ENCODE measurements at places on chromosomes 3 and 15. TPM values are rescaled to one million over a fixed set of nuclear protein-coding genes. Genes with fewer than 3 reads are reported as not detected.

The MLF1 gene
- total RNA-seq = 13.7 TPM

The OR5K2 gene
- total RNA-seq = not detected

The EEFSEC gene
- total RNA-seq = 20.8 TPM

The CCR9 gene
- total RNA-seq = not detected

The SOX14 gene
- total RNA-seq = not detected

The CASR gene
- total RNA-seq = not detected

The EXD1 gene
- total RNA-seq = not detected

All from chondrocyte (in vitro differentiated cells).